ENCODE measurements at places on chromosomes 13 and 19.

- no peak for DNase-seq
Observed at GRCh38 chr13:43936647-43937046, 56.9 kb downstream of the LACC1 start.

DNA sequence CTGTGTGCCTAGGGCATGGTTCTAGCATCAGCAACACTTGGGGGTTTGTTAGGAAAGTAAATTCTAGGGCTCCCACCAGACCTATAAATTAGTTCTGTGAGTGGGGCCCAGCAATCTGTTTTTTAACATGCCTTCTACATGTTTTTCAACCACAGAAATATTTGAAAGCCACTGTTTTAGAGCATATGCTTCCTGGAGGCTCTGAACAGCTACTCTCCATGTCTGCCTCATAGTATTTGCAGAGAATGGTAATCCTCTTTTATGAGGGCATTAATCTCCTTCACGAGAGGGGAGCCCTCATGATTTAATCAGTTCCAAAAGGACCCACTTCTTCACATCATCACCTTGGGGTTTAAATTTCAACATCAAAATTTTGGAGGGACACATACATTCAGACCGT lies 6.0 kb downstream of the SPATA13 start:
- no peak for DNase-seq

- DNase-seq, result peak; percentile 73
Observed at GRCh38 chr19:51158474-51159129, 16.5 kb downstream of the SIGLEC7 start.

GRCh38 chr19:46574533-46574932 lies 26.6 kb upstream of the CALM3 start:
- DNase-seq, result peak; percentile 12

GRCh38 chr19:13875824-13876223 lies 1.1 kb upstream of the NANOS3 start:
- no peak for DNase-seq

DNA sequence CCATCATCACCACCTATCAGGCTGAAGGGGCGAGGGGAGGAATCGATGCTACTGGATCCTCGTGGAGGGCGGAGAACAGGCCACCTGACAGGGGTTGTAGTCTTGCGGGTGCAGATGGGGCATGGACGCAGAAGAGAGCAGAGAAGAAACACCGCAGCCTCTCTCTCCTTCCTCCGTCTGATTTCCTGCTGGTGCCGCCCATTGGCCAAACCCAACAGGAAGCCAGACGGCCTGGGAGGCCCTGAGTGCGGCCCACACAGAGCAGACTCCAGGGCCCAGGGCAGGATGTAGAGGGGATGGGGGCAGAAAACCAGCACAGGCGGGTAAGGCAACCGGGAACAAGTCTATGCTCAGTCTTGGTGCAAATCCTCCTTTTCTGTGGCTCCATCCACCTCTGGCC lies 15.4 kb downstream of the CEBPA start:
- no peak for DNase-seq

DNA sequence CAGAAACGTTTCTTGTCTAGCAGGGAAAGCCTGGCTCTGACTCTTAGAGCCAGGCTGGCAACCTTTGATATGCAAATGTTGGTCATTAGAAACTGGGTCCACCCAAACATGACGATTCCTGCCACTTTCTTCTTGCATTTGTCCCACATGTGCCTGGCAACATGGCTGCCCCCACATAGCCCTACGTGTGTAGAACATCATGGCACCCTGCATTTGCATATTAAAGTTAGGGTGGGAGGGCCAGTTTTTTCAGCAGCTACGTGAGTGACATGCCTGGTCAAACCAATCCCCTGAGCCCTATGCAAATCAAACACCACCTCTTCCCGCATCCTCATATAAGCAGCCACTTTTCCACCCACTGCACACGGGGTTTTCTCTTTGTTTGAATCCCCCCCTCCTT lies 95.0 kb downstream of the LIG4 start:
- DNase-seq, result no peak

DNA sequence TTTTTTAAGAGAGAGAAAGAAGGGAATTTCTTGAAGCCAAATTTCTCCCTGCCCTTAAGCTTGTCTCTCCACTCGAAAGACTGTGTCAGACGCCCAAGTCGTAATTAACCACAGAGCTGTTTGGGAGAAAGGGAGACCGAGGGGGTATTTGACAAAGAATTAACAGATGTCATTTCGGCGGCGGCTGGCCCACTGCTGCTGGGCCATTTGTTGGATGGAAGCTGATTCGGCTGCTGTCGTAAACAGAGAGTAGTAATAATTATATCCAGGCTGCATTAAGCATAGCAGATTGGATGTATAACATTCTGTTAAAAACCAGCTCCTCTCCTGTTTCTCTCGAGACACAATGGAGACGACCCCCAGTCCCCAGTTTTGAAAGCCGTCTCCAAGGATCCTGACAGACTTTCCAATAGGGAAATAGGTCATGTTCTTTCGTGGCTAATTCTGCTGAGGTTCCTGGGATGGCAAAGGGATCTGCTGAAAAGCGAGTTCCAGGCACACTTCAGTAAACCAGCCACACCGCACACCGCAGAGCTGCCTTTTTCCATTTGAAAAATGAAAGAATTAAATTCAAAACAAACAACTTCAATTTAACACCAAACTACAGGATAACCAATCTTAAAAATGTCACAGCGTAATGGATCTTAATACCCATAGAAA lies 71.5 kb downstream of the KCTD15 start:
- no peak for DNase-seq

DNA sequence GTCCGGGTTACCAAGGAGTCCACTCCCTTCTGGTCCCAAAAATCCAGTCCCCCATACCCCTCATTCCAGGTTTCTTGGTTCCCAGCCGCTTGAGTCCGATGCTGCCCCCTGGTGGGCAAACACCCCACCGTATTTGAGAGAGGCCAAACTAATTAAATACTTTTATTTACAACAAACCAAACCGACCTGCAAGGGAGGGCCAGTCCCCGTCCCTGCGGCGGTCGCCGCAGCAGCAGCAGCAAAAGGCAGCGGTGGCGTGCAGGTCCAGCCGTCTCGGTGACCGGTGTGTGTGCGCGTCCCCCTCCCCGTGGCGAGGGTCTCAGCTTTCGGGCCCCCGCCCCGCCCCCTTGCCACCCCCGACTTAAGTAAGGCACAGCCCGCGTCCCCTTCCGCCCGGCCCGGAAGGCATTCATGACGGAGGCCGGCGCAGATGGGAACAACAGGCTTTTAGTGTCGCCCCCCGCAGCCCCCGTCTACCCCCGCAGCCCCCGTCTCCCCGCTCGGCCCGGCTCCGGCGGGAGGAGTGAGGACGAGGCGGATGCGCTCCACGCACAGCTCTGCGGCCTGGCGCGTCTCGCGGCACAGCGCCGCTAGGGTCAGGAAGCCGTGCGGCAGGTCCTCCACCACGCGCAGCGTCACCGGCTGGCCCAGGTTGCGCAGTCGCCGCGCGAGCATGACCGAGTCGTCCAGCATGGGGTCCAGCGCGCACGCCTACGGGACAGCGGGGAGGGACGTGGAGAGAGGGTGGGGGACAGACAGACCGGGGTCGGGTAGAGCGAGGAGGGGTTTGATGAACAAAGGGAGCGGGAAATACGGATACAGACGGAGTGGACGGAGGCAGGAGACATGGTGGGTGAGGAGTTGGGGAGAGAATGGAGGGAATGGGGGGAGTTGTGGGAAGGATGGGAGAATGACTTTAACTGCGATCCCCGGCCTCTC lies 11.5 kb upstream of the CNFN start:
- DNase-seq, result peak; percentile 71

- no peak for DNase-seq
Observed at GRCh38 chr13:73168953-73169401, 110.2 kb downstream of the KLF5 start.

DNA sequence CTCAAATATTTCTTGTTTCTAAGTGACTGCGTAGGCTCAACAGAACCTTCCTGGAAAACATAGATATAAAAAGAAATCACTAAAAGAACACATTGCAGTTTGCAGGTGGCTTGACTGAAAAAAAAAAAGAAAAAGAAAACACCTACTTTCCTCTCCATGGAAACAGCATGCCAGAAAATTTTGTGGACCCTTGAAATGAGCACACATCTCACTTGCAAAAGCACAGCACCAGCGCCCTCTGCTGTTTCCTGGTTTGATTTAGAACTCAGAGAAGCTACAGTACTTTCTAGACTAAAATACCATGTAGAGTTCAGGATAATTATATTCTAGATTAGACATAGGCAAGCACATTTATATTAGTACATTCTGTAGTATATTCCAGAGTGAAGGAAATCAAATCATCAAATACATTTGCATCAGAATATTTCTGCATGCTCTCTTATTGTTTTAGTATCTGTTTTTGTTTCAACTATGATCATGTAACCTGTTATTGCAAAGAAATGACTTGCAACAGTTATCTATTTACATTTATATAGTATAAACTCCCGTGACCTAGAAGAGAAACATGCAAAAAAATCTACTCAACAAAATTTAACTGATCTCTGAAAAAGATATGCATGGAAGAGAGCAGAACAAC lies 22.3 kb upstream of the XPO4 start:
- DNase-seq, result peak; percentile 64

GRCh38 chr19:41319500-41320184 lies 9.7 kb downstream of the CCDC97 start:
- DNase-seq, result no peak

DNA sequence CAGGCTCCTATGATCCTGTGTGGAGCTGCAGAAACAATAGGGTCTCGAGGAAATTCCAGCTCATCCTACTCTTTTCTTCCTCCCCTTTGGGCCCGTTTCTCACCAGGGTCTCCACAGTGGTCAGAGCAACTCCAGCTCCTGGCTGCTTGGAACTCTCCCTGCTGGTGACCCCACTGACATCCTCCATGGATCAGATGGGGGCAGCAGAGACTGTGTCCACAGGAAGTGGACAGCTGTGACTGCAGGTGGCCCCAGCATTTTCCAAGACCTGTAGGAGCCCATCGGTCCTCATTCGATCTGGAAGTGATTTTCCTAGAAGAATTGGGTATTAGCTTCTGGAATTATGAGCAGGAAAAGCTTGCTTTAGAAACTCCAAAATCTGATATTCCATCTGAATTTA lies 208.5 kb downstream of the ZNF536 start:
- DNase-seq, result no peak

DNA sequence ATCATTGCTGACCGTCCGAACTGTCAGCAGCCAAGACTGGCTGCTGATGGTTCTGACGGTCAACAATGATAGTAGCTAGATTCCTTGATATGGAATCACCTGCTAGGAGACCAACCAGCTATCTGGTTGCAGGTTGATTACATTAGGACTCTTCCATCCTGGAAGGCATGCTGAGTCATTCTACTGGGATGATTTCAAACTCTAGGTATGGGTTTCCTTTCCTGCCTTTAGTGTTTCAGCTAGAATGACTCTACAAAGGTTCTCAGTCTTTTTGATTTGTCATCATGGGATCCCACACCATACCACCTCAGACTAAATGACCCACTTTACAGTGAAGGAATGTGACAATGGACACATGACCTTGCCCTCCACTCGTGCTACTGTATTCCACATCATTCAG lies 138.1 kb upstream of the KL start:
- DNase-seq, result no peak

- no peak for DNase-seq
Observed at GRCh38 chr19:42366673-42367072, 23.4 kb downstream of the CNFN start.

DNA sequence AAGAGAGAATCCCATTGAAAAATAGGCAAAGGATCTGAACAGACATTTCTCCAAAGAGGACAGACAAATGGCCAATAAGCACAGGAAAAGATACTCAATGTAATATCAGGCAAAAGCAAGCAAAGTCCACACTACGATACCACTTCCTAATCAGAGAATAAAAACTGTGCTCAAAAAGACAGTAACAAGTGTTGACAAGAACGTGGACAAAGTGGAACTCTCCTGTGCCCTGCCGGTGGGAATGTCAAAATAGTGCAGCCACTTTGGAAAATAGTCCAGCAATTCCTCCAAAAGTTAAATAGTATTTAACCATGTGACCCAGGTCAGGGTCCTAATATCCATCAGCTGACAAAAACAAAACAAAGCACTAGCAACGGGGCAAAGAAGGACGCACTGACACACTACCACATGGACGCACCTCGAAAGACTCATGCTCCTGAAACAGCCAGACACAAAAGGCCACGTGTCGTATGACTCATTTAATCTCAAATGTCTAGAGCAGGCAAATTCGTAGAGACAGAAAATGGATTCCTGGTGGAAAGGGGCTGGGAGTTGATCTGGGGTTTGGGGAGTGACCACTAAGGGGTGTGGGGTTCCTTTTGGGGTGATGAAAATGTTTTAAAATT lies 5.2 kb downstream of the MIER2 start:
- DNase-seq, result no peak

GRCh38 chr19:17235971-17236777 lies 9.5 kb downstream of the NR2F6 start:
- no peak for DNase-seq

GRCh38 chr13:83008212-83008929 lies 873.9 kb downstream of the SLITRK1 start:
- no peak for DNase-seq

- no peak for DNase-seq
Observed at GRCh38 chr19:29381353-29382203, 144.2 kb upstream of the VSTM2B start.

GRCh38 chr13:30192320-30193093 lies 114.8 kb downstream of the KATNAL1 start:
- DNase-seq, result no peak

DNA sequence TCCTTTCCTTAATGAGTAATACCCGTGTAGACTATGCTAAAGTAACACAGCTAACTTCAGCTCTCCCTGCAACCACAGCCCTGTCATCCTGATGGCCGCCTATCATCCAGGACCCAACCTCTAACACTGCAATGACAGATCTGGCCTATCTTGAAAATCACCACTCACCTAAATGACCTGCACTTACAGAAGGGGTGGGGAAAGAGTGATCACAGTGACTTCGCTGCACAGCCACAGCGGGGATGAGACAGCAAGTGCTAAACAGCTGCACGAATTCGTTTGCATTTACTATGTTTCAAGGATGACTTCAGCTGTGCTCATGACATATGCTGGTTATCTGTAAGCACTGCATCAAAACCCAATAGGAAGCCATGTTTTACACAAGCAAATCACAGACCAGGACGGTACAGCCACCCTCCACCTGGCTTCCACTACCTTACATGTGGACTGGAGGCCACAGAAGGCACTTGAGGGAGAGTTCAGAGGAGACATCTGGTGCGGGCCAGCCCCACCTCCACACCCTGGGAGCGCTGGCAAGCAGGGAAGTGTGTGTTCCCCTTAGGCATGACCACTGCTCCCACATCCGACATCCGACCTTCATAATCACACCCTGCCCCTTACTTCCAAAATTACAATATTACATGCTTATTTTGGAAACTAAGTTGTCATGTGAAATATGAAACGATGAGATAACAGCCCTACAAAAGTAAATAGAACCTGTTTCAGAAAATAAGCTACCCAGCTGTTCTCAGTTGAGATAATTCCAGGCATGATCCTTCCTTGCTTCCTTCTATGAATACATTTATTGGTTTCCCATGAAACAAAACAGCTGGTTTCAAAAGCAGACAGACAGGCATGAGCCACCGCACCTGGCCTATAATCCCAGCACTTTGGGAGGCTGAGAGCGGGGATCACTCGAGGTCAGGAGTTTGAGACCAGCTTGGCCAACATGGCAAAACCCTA lies 95.7 kb downstream of the STK24 start:
- DNase-seq, result no peak

GRCh38 chr13:46160471-46161066 lies 21.4 kb downstream of the LCP1 start:
- no peak for DNase-seq

- peak; percentile 35 for DNase-seq
Observed at GRCh38 chr13:40026741-40027140, 371.3 kb downstream of the COG6 start.

Data from activated CD4-positive, alpha-beta T cell treated with anti-CD3 and anti-CD28 coated beads for 24 hours (primary cell).